Ascending aorta (tissue), 2 donors: ENCODE measurements at places on chromosomes 13 and 19. TPM values are rescaled to one million over a fixed set of nuclear protein-coding genes. Genes with fewer than 3 reads are reported as not detected.
A peak's percentile ranks its signal among the peaks of the same experiment; 100 is the strongest.

DNA sequence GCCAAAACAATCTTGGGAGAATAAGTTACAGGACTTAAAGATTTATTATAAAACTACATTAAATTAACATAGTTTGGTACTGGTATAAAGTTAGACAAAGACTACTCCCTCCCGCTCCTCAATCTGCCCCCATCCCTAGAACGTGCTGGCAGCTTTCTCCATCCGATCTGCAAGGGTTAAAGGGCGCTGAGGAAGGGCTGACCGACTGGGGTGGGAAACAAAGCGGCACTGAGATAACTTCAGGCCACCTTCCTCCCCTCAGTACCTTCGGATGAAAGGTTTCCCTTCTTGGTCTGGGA is 790 bp upstream of the SUGT1 start:
- H3K27me3 ChIP-seq: no peaks in the 10 kb centered on the region
- H3K4me3 ChIP-seq: peak overlapping the region; percentile 96
- H3K4me1 ChIP-seq: peaks cover 4% of the 10 kb centered on the region
- peak overlapping the region; percentile 95 for H3K27ac ChIP-seq
- H3K36me3 ChIP-seq: peaks cover 11% of the 10 kb centered on the region

GRCh38 chr13:44398606-44399005 is 25.0 kb downstream of the SERP2 start:
- no peaks in the 10 kb centered on the region for H3K4me1 ChIP-seq
- no peak overlapping the region for H3K4me3 ChIP-seq
- H3K27ac ChIP-seq: no peak overlapping the region
- no peaks in the 10 kb centered on the region for H3K36me3 ChIP-seq

- H3K27ac ChIP-seq: peak overlapping the region; percentile 96
- H3K4me3 ChIP-seq: peak overlapping the region; percentile 88
- no peaks in the 10 kb centered on the region for H3K27me3 ChIP-seq
- no peaks in the 10 kb centered on the region for H3K36me3 ChIP-seq
Observed at GRCh38 chr19:49513746-49514118, 1.3 kb downstream of the FCGRT start.

GRCh38 chr13:51816604-51817249 is 12.8 kb upstream of the DHRS12 start:
- H3K36me3 ChIP-seq: no peaks in the 10 kb centered on the region
- H3K4me3 ChIP-seq: no peak overlapping the region
- no peak for DNase-seq
- no peaks in the 10 kb centered on the region for H3K27me3 ChIP-seq

DNA sequence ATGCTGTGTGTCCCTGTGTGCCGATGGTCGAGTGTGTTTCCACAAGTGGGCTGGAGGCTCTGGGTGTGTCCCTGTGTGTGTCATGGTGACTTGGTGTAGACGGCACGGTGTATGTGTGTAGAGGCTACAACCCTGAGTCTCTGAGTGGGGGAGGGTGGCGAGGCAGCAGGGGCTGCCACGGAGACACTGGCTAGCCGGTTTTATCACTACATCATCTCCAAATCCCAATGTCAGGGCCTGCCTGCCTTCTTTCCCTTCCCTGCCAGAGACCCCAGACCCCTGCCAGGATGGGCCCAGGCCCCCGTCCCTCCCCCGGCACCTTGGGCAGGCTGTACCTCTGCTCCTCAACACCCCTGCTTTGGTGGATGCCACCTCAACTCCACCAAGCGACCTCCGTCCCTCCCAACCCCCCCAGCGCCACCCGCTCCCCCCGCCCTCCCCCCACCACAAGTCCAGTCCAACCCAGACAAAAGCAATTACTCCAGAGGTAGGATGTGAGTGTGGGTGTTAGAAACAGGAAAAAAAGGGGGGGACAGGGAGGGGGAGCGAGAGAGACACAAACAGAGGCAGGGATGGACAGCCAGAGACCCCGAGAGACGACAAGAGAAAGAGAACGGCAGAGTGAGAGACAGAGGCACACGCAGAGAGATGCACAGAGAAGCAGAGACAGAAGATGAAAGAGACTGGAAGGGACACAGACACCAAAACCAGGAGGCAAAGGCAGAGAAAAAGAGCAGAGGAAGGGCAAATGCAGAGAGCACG is 21.6 kb upstream of the POU2F2 start:
- H3K4me3 ChIP-seq: no peak overlapping the region
- no peaks in the 10 kb centered on the region for H3K36me3 ChIP-seq
- DNase-seq: no peak
- H3K27me3 ChIP-seq: no peaks in the 10 kb centered on the region

GRCh38 chr13:46334035-46334822 is 52.8 kb downstream of the RUBCNL start:
- no peak overlapping the region for H3K27ac ChIP-seq
- H3K27me3 ChIP-seq: no peaks in the 10 kb centered on the region
- H3K36me3 ChIP-seq: no peaks in the 10 kb centered on the region
- DNase-seq: no peak

- no peaks in the 10 kb centered on the region for H3K4me1 ChIP-seq
- H3K36me3 ChIP-seq: no peaks in the 10 kb centered on the region
- H3K27ac ChIP-seq: no peak overlapping the region
Observed at GRCh38 chr13:110590577-110590976, 24.8 kb upstream of the NAXD start.

- DNase-seq: no peak
- H3K36me3 ChIP-seq: no peaks in the 10 kb centered on the region
- H3K27me3 ChIP-seq: no peaks in the 10 kb centered on the region
- no peak overlapping the region for H3K27ac ChIP-seq
- no peaks in the 10 kb centered on the region for H3K4me1 ChIP-seq
- H3K4me3 ChIP-seq: no peak overlapping the region
Observed at GRCh38 chr13:46057256-46058015, 4.9 kb upstream of the ZC3H13 start.

- H3K27me3 ChIP-seq: no peaks in the 10 kb centered on the region
- no peak for DNase-seq
- H3K4me1 ChIP-seq: peaks cover 8% of the 10 kb centered on the region
Observed at GRCh38 chr19:47750752-47751151, 5.4 kb downstream of the NOP53 start.

DNA sequence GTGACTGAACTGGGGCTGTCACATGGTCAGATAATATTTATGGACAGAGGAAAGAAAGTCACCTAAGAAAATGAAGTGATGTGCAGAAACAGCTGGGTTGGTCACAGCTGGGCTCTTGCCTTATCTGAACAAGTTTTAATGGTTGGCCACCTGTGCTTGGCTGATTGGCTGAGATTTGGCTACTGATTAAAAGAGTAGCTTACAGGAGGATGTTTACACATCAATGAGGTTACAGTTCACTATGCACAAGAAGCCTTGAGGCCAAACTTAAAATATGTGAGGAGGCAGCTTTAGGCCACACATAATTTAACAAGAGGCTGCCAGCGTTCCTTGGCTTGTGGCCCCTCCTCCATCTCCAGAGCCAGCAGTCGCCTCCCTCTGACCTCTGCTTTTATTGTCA is 99.2 kb upstream of the C1QTNF9B start:
- no peaks in the 10 kb centered on the region for H3K27me3 ChIP-seq
- no peak for DNase-seq
- H3K4me3 ChIP-seq: no peak overlapping the region
- H3K4me1 ChIP-seq: no peaks in the 10 kb centered on the region
- H3K36me3 ChIP-seq: no peaks in the 10 kb centered on the region

ZNF549 gene
- 2.2 TPM for total RNA-seq

KLK8 gene
- total RNA-seq: not detected

PLK5 gene
- total RNA-seq: not detected

UTP14C gene
- total RNA-seq: 4.0 TPM

ATP8A2 gene
- under 0.01 TPM for total RNA-seq
